ENCODE measurements at places on chromosomes 5 and 9.

DNA sequence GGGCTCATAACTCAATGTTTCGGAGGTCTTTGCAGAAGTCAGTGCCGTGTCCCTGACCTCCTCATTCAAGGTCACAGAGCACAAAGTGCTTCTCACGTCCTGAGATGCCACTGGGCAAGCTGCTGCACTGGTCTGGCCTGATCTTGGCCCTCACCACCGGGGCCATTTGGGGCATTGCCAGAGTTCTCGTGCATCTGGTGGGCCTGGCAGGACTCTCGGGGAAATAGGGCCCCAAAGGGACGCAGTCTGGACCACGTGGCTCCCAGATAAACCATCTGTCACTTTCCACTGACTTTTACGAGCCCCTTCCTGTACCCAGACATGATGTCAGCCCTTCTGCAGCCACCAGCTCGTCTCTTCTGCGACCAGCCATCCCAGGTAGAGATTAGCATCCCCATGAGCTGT, 54.8 kb downstream of the HRH2 start:
- no peak for DNase-seq

DNA sequence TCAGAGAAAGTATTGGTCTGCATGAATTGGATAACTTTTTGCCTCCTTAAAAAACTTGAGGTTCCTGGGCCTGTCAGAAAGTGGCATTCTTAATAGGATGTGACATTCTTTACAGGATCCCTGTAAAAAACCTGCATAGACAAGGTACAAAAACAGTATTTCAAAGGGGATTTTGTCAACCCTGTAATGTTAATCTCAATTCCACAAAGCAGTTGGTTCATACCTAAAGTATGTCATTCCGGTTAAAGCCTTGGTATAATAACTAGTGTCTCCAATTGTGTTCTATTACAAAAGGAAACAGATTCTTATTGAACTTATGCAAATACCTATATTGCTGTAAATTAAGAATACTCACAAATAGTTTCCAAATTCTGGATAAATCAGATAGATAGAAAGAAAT, 169.7 kb downstream of the CDH10 start:
- DNase-seq, result no peak

- no peak for DNase-seq
Measured at GRCh38 chr9:76227156-76227555, 167.1 kb downstream of the RFK start.

GRCh38 chr5:16051246-16051755, 128.3 kb downstream of the MARCHF11 start:
- DNase-seq, result no peak

DNA sequence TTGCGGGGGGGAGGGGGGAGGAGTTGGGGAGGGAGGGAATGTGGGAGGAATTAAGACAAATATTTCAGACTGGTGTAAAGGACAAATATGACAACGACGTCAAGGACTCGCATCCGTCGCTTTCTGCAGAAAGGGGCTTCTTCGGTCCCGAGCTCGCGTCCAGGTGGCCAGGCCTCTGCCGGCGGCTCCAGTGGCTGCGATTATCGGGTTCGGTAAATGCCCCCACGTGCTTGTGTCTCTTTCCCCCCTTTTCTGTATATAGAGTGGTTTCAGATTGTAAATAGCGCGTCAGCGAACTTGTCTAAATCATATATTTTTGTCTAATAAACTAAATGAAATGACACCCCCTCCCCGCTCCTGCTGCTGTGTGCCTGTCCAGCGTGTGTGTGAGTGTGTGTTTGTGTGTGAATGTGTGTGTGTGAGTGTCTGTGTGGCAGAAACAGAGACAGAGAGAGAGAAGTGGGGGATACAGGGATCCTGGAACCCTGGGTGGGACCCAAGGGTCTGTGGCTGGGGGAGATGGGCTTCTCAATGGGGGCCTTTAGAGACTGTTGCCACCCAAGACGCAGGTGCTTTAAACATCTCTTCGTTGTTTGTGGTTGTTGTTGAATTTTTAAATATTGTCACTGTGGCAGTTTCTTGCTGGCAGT, 5.6 kb downstream of the IRX1 start:
- no peak for DNase-seq

GRCh38 chr5:1763960-1764605, 35.6 kb downstream of the MRPL36 start:
- no peak for DNase-seq

DNA sequence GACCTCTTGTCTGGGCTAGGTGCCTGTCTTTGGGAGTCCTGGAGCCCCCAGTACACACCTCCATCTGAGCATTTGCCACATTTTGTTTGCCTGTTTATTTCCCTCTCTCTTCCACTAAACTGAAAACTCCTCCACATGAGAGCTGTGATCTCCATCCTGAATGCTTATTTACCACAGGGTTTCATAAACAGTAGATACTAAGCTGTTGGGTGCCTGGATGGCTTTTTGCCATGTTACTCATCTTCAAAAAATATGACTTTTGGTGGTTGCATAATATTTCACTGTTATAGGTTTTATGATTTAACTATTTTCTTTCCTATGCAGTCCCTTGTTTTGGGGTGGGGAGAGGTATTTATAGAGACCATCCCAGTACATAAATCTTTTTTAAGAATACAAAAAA, 99.6 kb downstream of the APBA1 start:
- DNase-seq, result no peak

GRCh38 chr5:143484601-143485000, 81.1 kb upstream of the NR3C1 start:
- DNase-seq, result no peak

- DNase-seq, result no peak
Measured at GRCh38 chr5:68265822-68266395, 50.4 kb downstream of the PIK3R1 start.

DNA sequence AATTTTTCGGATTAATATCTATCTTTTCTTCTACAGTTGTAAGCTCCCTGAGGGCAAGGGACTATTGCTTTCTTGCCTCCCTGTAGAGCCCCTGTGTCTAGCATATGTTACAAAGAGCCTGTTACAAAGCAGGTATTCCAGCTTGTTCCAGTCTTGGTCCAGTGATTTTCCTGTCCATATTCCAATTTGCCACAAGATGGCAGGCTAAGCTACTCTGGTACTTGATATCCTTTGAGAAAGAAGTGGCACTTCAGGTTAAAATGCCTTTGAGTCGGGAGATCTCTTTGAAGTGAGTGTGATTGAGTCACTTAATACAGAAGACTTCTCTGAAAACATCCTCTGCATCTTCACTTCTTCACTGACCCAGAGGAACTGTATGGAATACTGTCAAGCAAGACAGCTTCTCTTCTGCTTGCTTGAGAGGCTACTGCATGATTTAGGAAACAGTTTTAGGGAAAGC, 24.5 kb downstream of the CAVIN4 start:
- no peak for DNase-seq

GRCh38 chr5:133854554-133854953, 113.9 kb downstream of the C5orf15 start:
- no peak for DNase-seq

DNA sequence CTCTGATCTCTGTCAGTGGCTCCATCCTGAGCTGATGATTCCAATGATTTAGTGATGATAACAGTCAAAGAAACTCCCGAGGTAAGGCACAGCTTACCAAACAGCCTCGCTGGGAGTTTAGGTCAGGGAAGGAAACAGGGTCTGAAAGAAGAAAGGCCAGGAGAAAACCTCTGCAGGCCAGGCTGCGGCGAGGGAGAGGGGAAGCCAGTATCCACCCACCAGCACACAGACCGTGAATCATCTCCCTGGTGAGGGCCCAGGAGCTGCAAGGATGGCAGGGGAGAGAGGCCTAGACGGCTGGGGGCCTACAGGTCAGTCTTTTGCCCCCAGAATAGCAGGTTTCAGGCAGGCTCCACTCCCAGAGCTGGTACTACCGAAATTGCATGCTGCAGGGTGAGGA, 590.5 kb downstream of the CCDC171 start:
- DNase-seq, result no peak

- DNase-seq, result peak; percentile 53
Measured at GRCh38 chr9:99118782-99119466, 14.0 kb downstream of the TGFBR1 start.

GRCh38 chr9:98575379-98576346, 133.1 kb downstream of the GABBR2 start:
- no peak for DNase-seq

GRCh38 chr9:111891910-111892499, 4.6 kb upstream of the UGCG start:
- DNase-seq, result peak; percentile 55

DNA sequence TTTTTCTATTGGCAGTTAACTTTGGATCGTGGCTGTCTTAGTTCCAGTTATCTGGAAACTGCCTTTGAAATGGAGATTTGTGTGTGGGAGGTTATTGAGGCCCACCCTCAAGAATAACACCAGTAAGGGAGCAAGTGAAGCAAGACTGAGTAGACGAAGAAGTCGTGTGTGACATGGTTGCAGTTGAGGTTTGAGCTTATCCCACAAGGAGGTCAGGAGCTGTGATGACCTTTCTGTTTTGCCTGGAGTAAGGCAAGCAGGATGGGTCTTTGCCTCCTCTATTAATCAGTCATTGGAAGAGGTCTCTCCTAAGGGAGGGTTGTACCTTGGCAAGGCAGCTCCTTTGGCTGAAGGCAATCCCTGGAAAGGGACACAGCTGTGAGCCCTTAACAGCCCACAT, 49.6 kb upstream of the CTXN3 start:
- DNase-seq, result no peak

GRCh38 chr5:107099506-107099905, 571.2 kb downstream of the EFNA5 start:
- DNase-seq, result no peak

GRCh38 chr9:91297306-91297705, 64.4 kb downstream of the AUH start:
- no peak for DNase-seq

DNA sequence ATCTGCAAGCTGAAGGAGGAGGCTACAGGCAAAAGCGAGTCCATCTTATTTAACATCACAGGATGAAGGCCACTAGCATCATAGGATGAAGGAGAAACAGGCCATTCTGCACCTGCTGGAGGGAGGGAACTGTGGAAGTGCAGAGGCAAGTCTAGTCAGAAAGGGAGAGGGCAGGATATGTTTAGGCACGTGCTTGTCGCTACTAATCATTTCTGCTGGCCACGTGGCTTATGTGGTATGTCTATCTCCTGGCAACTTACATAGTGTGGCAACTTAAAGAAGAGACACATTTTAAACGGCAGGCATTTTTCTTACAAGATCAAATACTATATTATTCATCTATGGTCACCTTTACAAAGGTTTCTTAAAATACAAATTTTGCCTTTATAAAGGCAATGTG, 74.0 kb downstream of the GNAQ start:
- no peak for DNase-seq

- no peak for DNase-seq
Measured at GRCh38 chr9:35112257-35113020, 3.2 kb downstream of the ATOSB start.

- no peak for DNase-seq
Measured at GRCh38 chr5:74124826-74125225, 498.8 kb downstream of the ARHGEF28 start.

- DNase-seq, result no peak
Measured at GRCh38 chr5:178589180-178590140, 733 bp downstream of the COL23A1 start.

DNA sequence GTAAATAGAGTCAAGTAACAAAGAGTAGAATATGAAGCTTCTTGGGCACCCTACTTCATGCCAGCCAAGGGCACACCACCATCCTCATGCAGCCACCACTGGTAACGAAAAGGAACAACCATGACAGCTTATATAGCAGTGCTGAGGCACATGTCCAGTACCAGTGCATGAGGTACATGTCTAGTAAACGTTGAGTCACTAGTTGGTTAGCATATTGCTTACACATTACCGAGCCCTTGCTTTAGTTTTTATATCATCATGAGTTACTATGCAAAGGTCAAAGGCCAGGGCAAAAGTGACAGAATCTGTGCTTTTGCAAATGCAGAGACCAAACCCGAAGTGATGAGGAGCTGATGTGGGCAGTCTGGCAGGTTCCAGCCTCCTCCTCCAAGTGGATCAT, 147.1 kb upstream of the MAP1B start:
- DNase-seq, result no peak

GRCh38 chr5:15526413-15526812, 26.4 kb downstream of the FBXL7 start:
- no peak for DNase-seq

DNA sequence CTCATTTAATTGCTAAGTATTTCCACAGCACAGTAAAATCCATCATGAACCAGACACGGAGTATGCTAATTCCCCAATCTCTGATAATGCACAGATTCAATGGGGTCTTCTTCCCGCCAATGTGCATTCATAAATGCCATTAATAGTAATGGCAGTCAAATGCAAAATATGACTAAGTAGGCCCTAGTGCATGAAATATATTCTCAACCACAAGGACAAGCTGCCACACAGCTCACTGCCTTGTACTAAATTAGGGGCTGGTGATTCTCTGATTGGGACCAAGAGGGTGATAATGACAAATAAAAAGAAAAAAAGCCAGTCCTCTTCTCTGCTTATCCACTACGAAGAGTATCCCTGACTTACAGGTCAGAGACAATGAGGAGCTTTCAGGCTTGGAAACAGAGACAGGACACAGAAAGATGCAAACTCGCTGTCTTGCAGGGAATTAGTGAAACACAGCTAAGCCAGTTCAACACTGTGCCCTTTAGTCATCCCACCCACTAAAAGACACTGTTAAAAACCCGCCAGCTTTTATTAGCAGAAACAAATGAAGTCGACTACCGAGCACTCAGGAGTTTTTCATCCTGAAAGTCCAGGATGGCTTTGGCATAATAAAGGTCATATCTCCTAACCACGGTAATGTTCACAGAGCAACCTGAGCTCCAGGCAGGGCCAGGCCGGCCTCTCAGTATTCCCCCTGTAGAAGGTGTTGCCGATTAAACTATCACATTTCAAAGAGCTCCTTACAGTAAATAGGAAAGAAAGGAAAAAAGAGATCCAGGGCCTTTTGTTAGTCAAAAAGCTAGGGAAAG, 148.1 kb downstream of the EBF1 start:
- no peak for DNase-seq
